ENCODE measurements at places on chromosomes 13 and 19.

- H3K4me1 ChIP-seq, result peaks cover 3% of the 10 kb centered on the region
- no peaks in the 10 kb centered on the region for H3K36me3 ChIP-seq
- H3K27ac ChIP-seq, result no peak overlapping the region
- DNase-seq, result no peak
- H3K4me3 ChIP-seq, result no peak overlapping the region
Observed at GRCh38 chr13:44489751-44490150, 86.4 kb downstream of the TSC22D1 start.

DNA sequence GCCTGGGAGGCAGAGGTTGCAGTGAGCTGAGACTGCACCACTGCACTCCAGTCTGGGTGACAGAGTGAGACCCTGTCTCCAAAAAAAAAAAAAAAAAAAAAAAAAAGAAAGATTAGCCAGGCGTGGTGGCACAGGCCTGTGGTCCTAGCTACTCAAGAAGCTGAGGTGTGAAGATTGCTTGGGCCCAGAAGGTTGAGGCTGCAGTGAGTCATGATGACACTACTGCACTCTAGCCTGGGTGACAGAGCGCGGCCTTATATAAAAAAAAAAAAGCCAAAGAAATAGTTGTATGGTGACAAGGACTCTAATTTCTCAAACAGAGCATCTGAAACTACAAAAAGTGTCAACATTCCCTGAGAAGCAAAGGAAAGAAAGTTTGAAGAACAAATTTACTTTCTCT lies 3.4 kb downstream of the PBX4 start:
- peaks cover 8% of the 10 kb centered on the region for H3K4me1 ChIP-seq
- no peak overlapping the region for H3K27ac ChIP-seq
- peak; percentile 48 for DNase-seq

- DNase-seq, result no peak
- no peaks in the 10 kb centered on the region for H3K4me1 ChIP-seq
- no peak overlapping the region for H3K4me3 ChIP-seq
- H3K36me3 ChIP-seq, result no peaks in the 10 kb centered on the region
- no peaks in the 10 kb centered on the region for H3K27me3 ChIP-seq
Observed at GRCh38 chr13:21243045-21243897, 66.8 kb downstream of the MRPL57 start.

DNA sequence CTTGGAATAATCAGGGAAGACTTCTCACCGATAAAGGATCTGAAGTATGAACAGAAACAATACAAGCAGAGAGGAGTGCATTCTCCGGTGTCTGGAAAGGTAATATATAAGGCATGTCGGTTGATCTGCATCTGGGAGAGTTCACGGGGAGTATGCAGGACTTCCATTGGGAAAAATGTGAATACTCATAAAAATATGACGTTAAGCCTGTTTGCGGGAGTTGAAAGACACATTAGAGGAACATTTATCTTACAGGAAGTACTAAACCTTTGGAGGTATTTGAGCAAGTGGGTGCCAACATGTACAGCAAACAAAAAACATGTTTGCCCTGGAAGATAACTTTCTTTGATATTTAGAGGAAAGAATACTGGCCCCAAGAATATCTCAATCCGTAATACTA lies 286.8 kb downstream of the SLITRK6 start:
- H3K36me3 ChIP-seq, result no peaks in the 10 kb centered on the region
- H3K4me3 ChIP-seq, result no peak overlapping the region
- peaks cover 23% of the 10 kb centered on the region for H3K4me1 ChIP-seq

- H3K36me3 ChIP-seq, result peaks cover 33% of the 10 kb centered on the region
- peaks cover 22% of the 10 kb centered on the region for H3K4me1 ChIP-seq
- no peak overlapping the region for H3K27ac ChIP-seq
- no peak for DNase-seq
- no peaks in the 10 kb centered on the region for H3K27me3 ChIP-seq
- no peak overlapping the region for H3K4me3 ChIP-seq
Observed at GRCh38 chr19:55596304-55596703, 3.0 kb downstream of the FIZ1 start.

GRCh38 chr19:36604656-36605100 lies 435 bp upstream of the ZNF382 start:
- no peaks in the 10 kb centered on the region for H3K36me3 ChIP-seq
- no peak overlapping the region for H3K27ac ChIP-seq

Measured in MCF 10A (cell line).